CD4-positive, alpha-beta T cell treated with Interleukin-6 for 4 hours (primary cell): ENCODE measurements at places on chromosomes 1 and 21.

DNA sequence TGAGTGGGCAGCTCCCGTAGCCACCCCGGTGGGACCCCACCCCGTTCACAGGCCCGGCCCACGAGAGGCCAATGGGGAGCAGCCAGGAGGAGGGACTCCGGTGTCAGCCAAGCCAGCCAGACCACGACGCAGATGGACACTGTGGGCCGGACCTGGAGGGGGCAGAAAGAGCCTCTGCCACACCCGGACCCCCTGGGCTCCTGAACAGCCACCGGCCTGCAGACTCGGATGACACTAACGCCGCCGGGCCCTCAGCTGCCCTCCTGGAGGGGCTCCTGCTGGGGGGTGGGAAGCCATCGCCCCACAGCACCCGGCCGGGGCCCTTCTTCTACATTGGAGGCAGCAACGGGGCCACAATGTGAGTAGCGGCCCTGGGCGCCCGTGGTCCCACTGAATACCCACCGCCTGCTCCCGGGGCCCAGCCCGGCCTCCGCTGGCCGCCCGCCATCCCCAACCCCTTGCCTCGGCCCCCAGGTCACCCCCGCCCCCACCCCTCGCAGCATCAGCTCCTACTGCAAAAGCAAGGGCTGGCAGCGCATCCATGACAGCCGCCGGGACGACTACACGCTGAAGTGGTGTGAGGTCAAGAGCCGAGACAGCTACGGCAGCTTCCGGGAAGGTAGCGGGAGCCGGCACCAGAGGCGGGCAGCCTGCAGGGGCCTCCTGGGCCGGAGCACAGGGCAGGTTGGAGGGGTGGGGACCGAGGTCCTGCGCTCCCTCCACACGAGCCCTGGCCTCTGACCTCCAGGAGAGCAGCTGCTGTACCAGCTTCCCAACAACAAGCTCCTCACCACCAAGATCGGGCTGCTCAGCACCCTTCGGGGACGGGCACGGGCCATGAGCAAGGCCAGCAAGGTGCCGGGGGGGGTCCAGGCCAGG, 6.5 kb downstream of the TTLL10 start:
- DNase-seq, result no peak

DNA sequence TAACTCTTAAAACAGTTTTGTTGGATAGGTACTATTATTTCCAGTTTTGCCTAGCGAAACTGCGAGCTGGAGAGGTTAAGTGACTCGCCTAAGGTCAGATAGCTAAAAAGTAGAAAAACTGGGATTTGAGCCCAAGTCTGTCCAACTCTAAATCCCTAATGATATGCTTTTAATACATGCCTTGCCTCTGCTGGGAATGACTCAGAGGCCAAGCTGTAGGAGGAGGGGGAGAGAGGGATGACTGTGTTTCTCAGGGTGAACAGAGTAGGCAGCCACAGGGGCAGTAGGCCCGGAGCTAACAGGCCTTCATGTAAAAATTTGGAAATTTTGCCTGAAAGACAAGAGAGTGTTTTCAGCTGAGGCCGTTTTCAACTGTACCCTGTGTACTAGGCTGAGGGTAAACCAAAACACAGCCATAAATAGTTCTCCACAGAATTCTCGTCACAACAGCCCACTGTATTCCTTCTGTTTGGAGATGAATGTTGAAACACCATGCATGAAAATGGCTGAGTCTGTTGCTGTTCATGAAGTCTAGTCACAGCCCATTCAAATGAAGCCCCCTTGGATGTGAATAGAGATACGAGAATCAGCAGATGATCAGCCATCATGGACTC, 107.5 kb upstream of the HOOK1 start:
- no peak for DNase-seq

DNA sequence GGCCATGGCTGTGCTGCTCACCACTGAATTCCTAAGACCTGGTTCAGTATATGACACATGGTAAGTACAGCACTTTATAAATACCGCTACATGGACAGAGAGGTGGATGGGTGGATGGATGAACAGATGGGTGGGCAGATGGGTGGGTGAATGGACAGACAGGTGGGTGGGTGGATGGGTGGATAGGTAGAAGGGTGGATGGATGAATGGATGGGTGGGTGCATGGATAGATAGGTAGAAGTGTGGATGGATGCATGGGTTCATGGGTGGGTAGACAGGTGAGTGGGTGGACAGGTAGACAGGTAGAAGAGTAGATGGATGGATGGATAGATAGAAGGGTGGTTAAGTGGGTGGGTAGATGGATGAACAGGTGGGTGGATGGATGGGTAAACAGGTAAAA, 54.8 kb downstream of the TMCO4 start:
- DNase-seq, result no peak

DNA sequence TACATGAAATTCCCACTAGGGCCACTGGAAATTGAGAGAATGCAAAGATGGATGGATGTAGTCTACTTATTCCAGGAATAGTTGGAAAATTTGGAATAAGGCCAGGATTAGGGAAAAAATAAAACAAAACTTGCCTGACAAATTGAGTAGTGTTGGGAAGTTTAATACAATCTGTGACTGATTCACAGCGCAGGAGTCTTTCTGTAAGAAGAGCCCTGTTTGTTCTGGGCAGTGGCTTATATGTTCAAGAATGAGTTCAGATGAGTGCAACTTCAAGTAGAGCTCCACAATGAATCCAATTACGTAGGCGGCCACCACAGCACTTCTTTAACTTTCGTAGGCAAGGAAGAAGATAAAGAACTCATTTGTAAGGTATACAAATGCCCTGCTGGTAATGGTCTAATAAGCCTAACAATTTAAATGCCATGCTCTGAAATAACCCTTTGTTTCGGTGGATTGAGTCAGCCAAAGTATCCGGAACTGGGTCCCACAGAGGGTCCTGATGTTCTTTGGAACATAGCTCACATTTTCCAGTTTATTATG, 47.1 kb upstream of the KCNE1 start:
- no peak for DNase-seq

DNA sequence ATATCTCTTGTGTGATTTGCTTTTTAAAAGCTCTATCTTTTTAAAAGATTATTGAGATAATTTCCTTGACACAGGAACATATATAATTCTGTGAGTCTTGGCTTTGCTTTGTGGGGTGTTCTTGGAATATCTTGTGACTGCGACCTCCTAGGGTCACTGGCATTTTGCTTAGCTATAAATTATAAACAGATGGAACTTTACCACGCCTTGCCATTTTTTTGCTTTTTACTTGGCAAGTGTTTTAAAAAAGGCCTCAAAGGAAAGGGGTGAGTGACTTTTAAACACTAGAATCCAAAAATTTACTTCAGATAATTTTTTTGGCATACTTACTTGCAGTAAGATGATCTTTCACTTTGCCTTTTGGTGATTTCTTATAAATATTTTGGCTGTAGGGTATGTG, 43.6 kb downstream of the ALG6 start:
- no peak for DNase-seq

GRCh38 chr1:171683870-171684269, 31.4 kb upstream of the MYOC start:
- DNase-seq, result no peak

GRCh38 chr1:19121192-19121591, 88.9 kb downstream of the UBR4 start:
- no peak for DNase-seq

GRCh38 chr1:79293611-79294010, 287.1 kb upstream of the ADGRL4 start:
- no peak for DNase-seq

DNA sequence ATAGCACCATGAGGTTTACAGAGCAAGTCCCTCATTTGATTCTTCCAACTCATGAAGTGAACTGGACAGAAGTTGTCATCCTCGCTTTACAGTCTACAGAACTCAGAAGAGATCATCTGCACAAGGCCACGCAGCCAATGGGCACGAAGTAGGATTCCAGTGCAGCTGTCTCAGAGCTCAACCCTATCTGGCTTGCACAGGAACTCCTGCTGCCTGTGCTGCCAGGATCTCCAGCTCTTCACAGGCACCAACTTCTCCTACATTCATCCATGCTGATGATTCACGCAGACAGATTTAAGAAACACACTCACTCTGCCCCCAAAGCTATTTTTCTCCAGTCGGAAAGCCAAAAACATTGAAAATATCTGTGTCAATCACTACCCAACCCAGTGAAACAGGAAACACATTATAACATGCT, 157.0 kb downstream of the RERE start:
- no peak for DNase-seq

- DNase-seq, result no peak
Observed at GRCh38 chr1:115640384-115640783, 1.4 kb upstream of the VANGL1 start.

DNA sequence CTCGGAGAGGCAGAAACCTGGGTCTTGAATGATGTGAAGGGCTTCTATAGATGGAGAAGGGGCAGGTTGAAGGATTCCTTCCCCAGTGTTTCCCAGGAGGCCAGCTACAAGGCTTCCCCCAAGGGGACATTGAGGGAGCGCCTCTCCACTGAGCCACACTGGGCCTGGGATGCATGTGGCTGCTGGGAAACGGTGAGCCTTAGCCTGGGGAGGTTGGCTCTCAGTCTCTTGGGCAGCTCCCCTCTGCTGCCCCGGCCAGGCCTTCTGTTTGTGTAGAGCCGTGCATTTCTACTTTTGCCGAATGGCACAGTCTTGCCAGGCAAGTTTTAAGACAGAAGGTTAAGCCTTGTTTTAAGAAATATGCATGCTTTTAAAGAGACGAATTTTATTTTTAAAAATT, 254.4 kb upstream of the POU3F1 start:
- no peak for DNase-seq

DNA sequence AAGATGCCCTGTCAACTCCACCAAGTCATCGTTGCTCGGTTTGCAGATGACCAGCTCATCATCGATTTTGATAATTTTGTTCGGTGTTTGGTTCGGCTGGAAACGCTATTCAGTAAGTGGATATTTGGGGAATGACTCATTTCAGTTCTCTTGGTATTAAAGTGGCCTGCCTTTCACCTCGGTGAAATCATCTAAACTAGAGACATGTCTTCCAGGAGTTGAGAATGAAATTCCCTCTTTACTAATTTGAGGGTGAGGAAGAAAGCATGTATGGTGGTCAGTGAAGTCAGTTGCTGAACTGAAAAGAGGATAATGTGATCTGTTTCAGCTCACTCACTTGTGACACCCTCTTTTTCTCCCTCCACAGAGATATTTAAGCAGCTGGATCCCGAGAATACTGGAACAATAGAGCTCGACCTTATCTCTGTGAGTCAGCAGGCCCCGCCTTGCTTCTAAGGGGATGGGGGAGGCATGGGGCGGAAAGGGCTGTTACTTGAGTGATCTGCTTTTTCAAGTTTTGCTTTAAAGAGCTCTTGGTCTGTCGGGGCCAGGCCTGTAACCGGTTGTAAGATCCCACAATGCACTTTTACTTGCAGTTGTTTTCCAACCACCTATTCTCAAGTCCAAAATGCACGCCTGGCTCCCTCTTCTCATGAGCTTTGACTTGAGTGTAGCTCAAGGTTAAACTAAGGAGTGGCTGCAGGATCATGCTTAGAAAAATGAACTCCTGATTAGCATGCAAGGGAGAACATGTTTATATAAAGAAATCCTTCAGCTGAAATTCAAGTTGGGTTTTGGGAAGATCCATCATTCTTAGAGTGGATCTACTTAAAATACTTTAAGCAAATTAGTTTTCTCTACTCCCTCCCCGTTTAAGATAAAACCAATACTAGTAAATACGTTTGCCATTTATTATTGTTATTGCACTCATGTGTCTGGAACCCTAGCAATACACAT, 59.8 kb downstream of the CAPN2 start:
- DNase-seq, result no peak

DNA sequence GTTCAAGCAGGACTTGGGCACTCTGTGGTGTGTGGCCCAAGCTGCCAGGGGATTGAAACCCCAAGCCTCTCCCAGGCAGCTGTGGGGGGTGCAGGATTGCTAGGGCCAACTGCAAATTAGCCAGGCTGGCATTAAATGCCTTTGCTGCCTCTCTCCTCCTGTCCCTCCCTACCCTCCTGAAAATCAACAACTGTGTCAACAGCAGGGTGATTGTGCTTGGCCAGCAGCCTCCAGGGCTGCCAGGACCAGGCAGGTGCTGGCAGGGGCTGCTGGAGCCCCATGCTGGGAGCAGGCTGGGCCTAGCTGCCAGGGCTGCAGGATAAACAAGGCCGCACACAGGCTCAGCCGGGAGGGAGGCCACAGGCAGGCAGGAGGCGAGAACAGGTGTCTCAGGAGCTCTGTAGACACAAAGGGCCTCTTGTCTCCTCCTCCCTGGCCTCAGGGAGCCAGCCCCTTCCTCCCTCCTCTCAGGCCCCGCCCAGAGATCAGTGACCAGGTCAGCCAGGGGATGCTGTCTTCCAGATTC, 11.4 kb downstream of the SOX13 start:
- no peak for DNase-seq

- no peak for DNase-seq
Observed at GRCh38 chr1:193019442-193020026, 39.6 kb downstream of the UCHL5 start.
